ENCODE measurements at places on chromosomes 3 and 15.

GRCh38 chr3:141057946-141058800 is 7.0 kb downstream of the SPSB4 start:
- no peak for DNase-seq

DNA sequence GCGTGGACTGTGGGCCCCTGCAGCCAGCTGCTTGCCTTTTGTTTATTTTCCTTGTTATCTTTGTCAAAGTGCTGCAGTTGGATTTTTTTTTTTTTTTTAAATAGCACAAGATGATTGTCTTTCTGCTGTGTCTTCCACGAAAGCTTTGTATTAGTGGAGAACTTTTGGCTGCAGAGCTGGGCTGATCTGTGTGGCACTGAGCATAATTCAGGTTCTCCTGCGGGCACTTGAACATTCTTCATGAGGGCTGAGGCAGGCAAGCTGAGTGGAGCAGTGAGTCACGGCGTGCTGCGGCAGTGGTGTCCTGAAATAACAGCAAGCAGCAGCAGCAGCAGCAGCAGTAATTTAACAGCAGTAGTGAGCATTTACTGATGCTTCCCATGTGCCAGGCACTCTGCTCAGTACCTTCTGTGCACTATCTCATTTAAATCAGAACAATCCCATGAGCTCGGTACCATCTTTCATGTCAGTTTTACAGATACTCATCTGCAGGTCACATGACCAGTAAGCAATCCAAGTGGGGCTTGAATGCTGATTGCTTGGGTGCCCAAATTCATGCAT is 45.8 kb downstream of the MITF start:
- DNase-seq, result no peak

DNA sequence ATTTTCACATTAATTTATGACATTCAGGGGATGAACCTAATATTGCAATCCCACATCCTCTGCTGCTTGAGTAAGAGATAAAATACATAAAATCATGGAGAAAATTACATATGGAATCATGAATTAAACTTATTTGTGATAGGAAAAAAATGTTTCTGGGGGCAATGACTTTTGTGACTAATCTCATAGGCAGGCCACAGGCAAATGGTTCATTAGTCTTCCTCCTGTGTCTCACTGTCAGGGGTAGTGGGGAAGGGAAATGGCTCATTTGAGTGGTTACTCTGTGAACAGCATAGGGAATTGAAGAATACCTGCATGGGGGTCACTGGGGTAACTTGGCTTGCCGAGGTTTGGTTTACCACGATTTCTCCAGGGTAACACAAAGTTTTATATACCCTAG is 72.0 kb downstream of the TFG start:
- no peak for DNase-seq

DNA sequence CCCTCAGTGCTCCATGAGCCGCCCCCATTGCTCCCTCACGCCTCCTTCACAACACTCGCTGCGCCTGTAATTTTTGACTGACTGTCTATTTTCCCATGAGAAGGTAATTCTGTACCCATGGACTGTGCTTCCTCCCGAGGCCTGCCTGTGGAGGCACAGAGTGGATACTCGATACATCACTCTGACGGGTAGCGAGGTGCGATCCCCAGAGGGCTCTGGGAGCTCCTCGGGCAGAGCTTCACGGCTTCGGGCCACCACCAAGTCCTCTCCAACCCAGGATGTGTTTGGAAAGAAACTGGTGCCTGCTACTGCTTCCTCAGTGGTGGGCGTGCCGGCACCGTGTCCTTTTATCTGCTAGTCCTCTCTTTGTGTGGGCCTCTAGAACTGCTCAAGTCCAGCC is 108.6 kb upstream of the DLG1 start:
- DNase-seq, result no peak

GRCh38 chr15:54101664-54102270 is 123.5 kb downstream of the UNC13C start:
- no peak for DNase-seq

- no peak for DNase-seq
Measured at GRCh38 chr3:124372775-124373174, 357.5 kb upstream of the UMPS start.

GRCh38 chr15:27260523-27260922 is 289.5 kb downstream of the GABRG3 start:
- DNase-seq, result peak; percentile 80

- DNase-seq, result no peak
Measured at GRCh38 chr15:101175401-101175800, 76.4 kb downstream of the CHSY1 start.

DNA sequence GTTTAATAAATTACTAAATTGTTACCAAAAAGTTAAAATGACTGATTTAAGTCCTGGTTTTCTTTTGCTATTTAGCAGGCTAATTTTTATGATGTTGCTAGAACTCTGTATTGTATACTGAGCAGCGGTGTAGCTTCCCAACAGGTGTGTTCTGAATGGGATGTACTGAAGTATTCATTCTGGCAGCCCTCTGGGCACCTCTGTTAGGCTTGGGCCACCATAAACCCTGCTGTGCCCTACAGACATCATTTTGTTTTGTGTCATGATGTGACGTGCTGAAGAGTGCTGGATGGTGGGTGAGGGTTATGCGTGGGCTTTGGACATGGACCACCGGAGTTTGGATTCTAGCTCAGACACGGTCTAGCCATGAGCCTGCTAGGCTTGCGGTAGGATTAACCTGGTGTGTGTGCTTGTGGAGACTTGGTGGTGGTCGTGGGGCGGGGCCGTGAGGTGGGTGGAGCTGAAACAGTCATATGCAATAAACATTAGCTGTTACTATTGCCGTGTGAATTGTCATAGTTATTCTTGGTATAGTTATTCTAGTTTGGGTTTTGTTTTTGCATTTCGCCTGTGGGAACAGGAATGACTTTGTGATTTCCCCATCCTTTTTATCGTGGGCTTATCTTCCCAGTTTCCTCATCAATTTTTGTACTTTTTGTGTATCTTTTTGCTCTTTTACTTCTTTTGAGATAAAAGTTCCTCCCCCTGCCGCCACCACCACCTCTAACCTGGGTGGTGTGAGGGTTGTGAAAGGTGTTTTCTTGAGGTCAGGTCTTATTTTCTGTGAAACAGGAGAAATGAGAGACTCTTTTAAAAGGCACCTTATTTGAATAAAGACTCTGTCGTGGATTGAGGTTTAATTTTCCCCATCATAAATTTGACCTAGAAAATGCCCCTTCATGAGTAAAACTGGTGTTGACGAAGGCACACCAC is 93.7 kb downstream of the MCTP2 start:
- peak; percentile 31 for DNase-seq

DNA sequence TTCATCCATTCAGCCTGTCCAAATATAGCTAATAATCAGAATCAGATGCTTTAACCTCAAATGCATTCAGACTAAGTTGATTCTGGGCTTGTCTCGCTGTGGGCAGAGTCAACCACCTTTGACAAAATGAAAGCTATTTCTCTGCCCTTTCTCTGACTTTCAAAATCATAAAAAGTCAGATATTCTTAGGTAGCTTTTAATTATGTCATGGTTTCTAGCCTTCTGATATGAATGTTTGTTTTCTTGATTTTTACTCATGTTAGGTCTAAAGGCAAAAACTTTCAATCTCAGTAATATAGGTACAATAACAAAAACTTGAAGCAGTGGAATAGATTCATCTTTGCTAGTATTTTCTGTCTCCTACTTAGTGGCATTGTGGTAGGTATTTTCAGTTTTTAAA is 25.3 kb upstream of the C15orf61 start:
- no peak for DNase-seq

DNA sequence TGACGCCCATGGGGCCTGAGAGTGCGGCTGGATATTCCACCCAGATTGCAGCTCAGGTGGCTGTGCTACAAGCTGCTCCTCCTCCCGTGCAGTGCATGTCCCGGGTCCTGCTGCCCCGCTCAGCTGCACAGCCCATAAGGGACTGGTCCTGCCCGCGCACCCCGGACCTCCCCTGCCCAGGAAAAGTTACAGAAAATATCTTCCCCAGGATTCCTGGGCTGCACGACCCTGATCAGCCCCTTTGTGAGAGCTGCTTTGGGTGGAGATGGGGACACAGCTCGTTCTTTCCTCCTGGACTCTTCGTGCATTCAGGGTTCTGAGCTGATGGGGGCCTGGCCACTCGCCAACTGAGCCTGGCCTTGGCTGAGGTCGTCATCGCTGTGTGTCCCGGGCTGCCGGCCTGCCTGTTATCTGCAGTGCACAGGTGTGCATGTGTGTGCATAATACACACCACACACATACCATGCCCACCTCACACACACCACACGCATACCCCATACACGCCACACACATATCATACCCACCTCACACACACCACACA is 28.8 kb downstream of the APBA2 start:
- no peak for DNase-seq

DNA sequence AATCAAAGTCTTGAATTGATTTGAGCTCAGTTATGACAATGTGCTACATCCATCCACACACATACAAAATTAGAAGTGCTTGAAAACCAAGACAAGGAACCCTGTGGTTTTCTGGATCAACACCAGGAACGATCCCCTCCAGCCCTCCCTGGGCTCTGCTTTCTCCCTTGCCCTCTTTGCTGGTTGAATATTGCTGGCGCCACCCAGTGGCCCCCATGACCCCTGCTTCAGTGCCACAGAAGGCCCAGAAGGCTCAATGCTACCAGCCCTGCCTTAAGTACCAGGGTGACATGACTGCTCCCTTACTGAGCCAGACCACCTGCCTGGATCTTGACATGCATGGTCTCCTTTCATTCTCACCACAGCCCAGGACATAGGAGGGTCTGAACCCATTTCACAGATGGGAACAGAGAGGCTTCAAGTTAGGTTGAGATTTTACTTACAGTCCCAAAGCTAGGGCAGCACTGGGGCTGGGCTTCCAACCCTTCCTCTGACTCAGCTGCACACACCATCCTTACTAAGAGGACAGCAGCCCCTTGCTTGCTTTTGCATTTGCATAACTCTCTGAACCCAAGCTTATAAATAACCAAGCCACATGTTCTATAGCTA is 15.0 kb downstream of the IL12A start:
- DNase-seq, result peak; percentile 22

DNA sequence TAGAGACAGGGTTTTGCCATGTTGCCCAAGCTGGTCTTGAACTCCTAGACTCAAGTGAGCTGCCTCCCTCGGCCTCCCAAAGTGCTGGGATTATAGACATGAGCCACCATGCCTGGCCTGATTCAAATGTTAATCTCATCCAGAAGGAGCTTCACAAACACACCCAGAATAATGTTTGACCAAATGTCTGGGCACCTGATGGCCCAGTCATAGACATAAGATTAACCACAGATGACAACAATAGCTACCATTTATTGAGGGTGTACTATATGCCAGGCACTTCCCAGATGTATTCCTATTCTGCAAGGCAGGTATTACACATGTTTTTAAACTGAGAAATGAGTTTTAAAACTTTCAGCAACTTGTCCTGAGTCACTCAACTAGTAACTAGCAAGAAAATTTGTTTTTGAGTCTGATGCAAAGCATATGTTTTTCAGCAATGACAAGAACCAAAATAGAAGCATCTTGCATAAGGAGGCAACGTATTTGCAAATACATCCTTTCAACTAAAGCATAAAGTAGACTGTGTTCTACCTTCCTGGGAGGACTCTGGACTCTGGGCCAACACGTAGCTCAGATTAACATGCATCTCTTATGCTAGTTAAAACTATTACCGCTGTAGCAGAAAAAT is 8.1 kb upstream of the SPG21 start:
- no peak for DNase-seq

- no peak for DNase-seq
Measured at GRCh38 chr15:87829332-87830050, 427.0 kb downstream of the NTRK3 start.
